ENCODE measurements at places on chromosomes 12 and 14.

DNA sequence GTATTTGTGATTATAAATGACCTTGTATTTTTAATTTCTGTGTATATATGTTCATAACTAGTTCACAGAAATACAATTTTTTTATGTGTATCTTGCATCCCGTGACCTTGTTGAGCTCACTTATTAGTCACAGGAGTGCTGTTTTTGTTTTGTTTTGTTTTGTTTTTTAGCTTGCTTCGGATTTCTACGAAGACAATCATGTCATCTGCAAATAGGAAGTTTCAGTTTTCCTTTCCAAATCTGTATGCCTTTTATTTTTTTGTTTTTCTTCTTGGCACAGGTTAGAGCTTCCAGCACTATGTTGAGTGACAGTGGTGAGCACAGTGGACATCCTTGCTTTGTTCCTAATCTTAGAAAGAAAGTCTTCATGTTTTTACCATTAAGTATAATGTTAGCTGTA lies 229.2 kb upstream of the GARIN6 start:
- DNase-seq: no peak

DNA sequence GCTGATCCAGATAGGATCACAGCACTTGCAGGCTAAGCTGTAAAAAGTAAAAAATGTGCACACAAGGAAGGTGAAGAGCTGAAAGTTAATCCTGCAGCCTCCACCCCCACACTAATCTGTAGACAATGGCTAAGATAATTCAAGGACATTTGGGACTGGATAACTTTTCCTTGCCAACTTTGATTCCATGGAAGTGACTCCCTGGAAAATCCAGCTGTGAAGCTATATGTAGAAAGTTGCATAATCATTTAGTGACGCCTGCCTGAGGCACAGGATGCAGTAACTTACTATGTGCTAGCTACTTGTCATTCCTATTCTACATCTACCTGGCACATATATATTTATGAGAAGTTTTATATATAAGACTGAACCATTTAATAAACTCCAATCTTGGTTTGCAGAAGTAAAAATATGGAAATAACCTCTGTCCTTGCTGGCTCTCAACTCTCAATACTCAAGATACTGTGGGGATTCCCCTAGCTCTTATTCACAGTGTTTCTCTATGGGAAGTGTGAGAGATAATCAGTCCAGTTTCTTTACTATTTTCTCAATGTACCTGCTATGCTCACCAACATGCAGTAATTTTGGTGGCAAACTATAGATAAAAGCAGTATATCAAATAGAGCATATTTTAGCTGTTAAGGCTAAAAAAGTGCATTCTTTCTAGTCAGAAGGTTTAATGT lies 14.8 kb downstream of the LDHB start:
- DNase-seq: no peak

DNA sequence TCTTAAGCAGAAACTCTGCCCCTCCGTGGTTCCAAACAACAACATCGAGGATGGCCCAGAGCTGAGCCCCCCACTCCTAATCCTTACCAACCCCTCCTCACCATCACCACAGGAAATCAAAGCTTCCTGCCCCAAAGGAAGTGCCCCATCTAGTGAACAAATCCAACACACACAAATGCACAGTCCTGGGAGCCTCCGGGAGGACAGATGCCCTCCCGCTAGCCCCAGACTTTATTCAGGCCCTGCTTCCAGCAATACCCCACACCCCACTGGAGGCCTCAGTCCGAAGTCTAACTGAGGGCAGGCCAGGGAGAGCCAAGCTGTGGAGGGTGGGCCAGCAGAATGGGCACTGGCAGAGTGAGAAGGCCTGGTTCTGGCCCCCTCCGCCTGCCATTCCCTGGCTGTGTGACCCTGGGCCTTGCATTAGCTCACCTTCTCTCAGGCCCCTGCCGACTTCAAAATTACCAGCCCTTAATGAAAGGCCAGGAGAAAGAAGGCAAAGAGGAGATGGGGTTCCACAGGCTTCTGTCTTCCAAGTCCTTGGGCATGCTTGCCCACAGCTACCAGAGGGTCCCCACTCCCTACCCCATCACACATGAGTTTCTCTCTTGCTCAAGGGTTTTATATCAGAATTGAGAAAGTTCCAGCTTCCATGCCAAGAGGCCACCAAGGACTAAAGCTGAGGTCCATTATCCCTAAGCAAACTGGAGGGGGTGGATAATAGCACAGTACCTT lies 2.3 kb downstream of the HDAC7 start:
- no peak for DNase-seq

- DNase-seq: no peak
Observed at GRCh38 chr12:89690925-89691324, 17.7 kb downstream of the ATP2B1 start.

DNA sequence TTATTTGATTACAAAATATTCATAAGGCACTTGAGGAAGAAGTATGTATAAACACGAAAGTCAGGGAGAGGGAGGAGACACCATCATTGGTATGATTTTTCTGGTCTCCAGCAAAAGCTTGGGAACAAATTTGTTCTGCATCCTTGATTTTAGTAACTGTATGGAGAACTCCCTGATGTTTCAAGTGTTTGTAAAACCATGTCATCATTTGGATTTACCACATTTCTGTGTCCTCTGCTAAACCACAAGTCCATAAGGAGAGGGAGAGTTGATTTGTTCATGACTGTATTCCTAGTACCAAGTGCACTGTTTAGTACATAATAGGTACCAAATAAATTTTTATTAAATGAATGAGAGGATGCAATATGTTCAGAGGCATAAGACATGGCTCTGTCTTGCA lies 181.1 kb downstream of the BTG1 start:
- no peak for DNase-seq

DNA sequence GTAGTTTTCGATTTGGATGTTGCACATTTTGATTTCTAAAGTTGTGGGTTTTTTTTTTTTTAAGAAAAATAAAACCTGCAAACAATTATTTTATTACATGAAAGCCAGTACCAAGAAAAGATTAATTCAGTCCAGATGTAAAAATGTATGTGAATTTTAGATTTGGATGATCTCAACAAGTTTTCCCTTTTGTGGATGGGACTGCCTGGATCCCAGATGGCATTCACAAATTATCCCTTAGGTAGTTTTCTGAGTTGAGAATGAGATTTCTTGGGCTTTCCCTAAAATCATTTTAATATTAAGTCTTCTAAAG lies 2.8 kb downstream of the FRMD6 start:
- no peak for DNase-seq

DNA sequence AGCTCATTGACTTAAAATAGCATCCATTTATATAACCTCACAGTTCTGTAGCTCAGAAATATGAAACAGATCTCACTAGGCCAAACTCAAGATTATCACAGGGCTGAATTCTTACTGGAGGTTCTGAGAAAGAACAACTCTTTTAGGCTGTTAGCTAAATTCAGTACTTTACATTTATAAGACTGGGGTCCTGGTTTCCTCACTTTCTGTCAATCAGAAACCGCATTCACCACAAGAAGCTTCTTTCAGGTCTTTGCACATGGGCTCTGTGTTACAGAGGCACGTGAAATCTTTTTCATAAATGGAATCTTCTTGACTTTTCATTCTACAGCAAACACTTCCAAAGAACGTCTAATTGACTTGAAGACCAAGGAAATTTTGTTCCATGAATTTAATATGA lies 876.3 kb upstream of the FOXG1 start:
- DNase-seq: no peak

DNA sequence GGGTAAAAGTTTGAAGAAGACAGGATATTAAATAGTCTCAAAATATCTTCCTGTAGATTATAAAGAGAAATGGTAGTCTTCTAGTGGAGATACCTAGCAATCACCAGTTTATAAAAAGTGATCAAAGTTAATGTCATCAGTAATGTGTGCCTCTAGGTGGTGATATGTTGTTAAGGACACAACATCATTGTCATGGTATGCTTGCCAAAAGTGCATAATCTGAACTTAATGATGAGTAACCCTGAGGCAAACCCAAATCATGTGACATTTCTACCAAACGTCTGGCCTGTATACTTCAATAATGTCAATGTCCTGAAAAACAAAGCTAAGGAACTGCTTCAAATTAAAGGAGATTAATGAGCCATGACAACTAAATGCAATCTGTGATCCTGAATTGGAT lies 214.7 kb downstream of the PHLDA1 start:
- DNase-seq: no peak

DNA sequence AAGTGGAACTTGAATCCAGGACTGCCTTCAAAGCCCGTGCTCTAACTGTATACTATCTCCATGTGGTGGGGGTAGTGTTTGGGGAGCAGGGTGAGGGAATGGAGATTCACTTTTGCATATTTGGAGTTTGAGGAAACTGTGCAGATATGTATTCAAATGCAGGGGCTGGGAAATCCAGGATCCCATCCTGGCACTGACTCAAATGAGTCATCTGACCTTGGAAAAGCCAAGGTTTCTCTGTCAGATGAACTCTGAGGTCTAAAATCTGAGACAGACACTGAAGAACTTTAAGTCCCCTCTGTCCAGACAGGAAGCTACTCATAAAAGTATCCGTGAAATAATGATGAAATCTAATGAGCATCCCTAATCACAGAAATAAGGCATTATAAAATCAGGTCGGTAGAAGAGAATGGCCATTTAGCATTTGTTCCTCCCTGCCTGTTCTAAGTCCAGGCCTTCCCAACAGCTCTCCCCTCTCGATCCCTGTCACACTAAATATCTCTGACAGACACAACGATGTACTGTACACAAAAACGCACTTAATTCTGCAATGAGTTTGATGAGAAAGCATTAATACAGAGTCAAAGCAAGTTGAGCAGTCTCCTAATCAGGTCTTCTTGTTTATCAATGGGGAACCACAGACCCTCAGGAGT lies 14.4 kb downstream of the NIN start:
- DNase-seq: no peak

All from stimulated activated CD4-positive, alpha-beta T cell treated with anti-CD3 and anti-CD28 coated beads, Interleukin-1b, Interleukin-23, amount 100 ng/mL, for 48 hours (primary cell).